ENCODE measurements at places on chromosomes 12 and 14.

- no peak for DNase-seq
These were observed 41.6 kb downstream of the DAD1 start for GRCh38 chr14:22547313-22547947.

GRCh38 chr12:2618291-2618995 lies 176.3 kb upstream of the FKBP4 start:
- no peak for DNase-seq

GRCh38 chr12:62898526-62898925 lies 36.4 kb downstream of the PPM1H start:
- DNase-seq: no peak

DNA sequence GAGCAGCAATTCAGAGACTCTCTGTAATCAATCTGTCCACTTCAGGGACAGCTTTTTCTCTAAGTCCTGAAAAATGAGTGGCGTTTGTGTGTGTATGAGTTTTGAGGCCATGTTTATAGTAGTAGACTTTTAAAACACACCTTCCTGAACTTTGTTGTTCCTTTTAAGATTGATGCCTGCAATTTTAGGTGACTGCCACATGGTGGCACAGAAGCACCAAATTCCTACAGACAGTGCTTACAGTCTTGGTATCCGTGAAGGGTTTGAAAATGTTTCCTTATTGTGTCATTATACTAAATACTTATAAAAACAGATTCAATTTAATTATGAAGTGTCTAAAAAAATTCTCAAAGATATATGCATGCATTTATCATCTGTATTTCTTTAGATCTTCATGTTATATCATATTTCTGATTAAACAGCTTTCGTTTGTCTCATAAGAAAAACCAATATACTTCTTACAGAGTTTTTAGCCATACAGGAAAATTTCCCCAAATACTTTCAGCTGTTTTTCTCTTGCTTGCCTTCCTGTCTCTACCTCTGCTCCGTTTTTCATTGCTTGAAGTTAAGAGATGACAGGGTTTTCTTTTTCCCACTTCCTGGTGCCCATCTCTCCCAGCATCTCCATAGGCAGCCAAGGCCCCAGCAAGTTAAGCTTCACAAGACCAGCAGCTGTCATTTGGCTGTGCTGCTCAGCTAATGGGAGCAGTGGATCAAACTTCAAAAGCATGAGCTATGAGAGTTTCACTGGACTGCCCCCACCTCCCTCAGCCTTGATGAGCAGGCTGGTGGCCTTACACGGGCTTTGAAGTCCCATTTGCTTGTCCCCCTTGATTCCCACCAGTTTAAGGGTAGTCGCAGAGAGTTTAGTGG lies 259.6 kb downstream of the AKAP6 start:
- DNase-seq: no peak

- no peak for DNase-seq
These were observed 17.2 kb upstream of the OAS2 start for GRCh38 chr12:112961074-112961473.

- DNase-seq: no peak
These were observed 58.8 kb downstream of the CHGA start for GRCh38 chr14:92981726-92982125.

DNA sequence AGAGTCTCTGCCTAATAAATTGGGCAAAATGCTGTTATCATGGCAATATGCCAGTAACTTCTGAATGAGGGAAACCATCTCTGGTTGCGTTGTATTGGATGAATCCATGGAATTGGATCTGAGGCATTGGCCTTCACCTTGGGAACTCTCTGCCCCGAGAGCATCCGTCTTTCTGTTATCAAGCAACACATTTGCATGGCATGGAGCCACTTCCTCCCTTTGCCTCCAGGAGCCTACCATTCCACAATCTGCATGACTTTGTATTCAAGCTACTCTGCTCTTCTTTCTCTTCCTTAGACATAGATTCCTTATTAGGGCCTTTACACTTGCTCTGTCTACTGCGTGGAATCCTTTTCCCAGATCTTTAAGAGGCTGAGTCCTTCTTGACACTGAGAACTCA lies 57.2 kb downstream of the RIC8B start:
- DNase-seq: no peak

GRCh38 chr12:2034633-2035430 lies 18.0 kb upstream of the CACNA1C start:
- DNase-seq: peak; percentile 73

- DNase-seq: no peak
These were observed 1.2 kb downstream of the FLRT2 start for GRCh38 chr14:85531141-85531586.

DNA sequence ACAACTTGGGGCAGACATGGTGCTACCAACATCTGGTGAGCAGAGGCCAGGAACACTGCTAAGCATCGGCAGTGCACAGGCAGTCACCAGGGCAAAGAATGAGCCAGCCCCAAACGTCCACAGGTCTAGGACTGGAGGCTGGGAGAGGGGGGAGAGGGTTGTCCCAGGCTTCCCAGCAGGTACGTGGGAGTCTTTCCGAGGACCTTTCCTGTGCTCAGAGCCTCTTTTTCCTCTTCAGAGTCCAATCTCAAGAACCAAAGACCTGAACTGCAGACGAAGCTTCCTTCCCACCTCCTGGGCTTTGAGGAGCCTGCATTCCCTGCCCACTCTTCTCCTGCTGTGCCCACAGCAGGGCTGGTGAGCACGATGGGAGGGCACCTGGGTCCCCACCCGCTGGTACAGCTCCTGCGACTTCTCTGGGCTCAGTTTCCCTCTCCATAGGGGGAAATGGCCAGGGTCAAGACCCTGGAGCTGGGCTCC lies 48.7 kb downstream of the DLK1 start:
- no peak for DNase-seq
